ENCODE measurements at places on chromosomes 2 and 18.
A peak's percentile ranks its signal among the peaks of the same experiment; 100 is the strongest.

DNA sequence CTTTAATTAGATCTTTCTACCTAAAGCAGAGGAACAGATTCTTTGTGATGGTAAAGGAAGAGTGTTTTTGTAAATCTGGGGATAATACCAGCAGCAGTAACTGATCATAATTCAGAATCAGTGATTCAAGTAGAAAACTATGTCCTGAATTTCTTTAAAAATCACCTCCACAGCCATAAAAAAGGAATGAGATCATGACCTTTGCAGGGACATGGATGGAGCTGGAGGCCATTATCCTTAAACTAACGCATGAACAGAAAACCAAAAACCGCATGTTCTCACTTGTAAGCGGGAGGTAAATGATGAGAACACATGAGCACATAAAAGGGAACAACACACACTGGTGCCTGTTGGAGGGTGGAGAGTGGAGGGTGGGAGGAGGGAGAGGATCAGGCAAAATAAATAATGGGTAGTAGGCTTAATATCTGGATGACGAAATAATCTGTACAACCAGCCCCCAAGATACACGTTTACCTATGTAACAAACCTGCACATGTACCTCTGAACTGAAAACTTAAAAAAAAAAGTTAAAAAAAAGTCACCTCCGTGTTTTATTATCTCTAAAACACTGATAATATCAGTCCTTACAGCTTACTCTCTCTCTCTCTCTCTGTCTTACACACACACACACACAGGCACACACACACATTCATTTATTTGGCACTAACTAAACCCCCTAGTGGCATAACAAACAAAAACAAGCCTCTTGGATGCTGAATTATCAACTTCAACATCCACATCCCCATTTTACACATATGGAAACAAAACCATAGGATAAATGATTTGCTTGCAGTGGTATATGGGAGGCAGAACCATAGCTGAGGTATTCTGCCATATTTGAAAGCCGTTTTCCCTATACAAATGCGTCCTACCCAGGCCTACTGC lies 1.4 kb downstream of the TM4SF20 start:
- H3K27ac ChIP-seq, result no peak overlapping the region
- H3K27me3 ChIP-seq, result no peaks in the 10 kb centered on the region
- H3K4me1 ChIP-seq, result no peaks in the 10 kb centered on the region
- no peaks in the 10 kb centered on the region for H3K36me3 ChIP-seq
- no peak for DNase-seq

GRCh38 chr18:6731222-6731596 lies 1.7 kb downstream of the ARHGAP28 start:
- H3K4me3 ChIP-seq, result no peak overlapping the region
- no peaks in the 10 kb centered on the region for H3K36me3 ChIP-seq
- no peak overlapping the region for H3K27ac ChIP-seq
- DNase-seq, result no peak

DNA sequence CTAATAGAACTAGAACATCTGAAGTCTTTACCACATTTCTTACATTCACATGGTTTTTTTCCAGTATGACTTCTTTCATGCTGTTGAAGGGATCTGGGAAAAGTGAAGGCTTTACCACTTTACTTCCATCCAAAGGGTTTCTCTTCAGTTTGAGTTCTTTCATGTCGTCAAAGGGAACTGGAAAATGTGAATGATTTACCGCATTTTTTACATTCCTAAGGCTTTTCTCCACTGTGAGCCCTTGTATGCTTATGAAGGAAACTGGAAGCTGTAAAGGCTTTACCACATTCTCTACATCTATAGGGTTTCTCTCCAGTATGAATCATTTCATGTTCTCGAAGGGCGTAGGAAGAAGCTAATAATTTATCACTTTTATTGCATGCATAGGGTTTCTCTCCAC lies 46.7 kb downstream of the NBEAL1 start:
- H3K36me3 ChIP-seq, result peaks cover 3% of the 10 kb centered on the region
- no peaks in the 10 kb centered on the region for H3K27me3 ChIP-seq
- no peak overlapping the region for H3K4me3 ChIP-seq
- no peak for DNase-seq

DNA sequence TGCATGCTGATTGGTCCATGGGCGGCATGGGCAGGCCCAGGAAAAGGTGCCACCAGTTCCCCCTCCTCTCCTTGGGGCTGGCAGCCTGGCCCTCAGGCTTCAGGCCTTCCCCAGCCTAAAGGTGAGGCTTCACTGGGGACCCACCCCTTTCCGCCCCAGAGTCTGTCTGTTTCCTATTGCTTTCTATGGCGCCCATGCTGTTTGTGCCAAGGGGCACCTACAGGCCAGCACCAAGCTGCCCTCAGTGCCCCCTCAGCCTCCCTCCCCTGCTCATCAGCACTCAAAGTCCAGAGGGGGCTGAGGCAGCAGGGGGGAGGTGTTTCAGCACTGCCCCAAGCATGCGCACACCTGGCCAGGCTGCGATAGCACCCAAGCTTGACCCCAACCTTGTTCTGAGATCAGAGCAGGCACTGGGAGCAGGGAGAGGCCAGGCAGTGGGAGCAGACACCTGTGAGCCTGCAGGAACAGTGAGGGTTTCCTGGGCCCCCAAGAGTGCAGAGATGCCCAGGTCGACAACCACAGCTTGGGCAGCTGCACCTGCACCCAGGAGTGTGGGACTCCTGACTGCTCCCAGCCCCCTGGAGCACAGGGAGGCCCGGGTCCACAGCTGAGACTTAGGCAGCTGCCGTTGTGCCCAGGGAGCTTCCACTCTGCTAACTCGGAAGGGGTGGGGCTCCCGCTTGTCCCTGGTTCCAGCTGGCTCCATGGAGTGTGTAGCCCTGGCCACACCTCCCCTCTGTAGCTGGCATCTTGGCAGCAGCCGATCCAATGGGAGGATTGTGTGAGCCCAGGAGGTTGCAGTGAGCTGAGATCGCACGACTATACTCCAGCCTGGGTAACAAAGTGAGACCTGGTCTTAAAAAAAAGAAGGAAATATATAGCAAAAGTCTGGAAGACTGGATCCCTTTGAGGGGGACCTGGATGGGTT lies 69.1 kb downstream of the NCAPH start:
- no peak for DNase-seq
- H3K27me3 ChIP-seq, result peaks cover 2% of the 10 kb centered on the region
- H3K27ac ChIP-seq, result no peak overlapping the region
- H3K36me3 ChIP-seq, result no peaks in the 10 kb centered on the region
- H3K4me1 ChIP-seq, result peaks cover 11% of the 10 kb centered on the region

- no peaks in the 10 kb centered on the region for H3K4me1 ChIP-seq
- DNase-seq, result no peak
- H3K27ac ChIP-seq, result no peak overlapping the region
- H3K4me3 ChIP-seq, result no peak overlapping the region
- no peaks in the 10 kb centered on the region for H3K36me3 ChIP-seq
- peaks cover 51% of the 10 kb centered on the region for H3K27me3 ChIP-seq
Observed at GRCh38 chr2:161046876-161047275, 113.4 kb upstream of the TANK start.

DNA sequence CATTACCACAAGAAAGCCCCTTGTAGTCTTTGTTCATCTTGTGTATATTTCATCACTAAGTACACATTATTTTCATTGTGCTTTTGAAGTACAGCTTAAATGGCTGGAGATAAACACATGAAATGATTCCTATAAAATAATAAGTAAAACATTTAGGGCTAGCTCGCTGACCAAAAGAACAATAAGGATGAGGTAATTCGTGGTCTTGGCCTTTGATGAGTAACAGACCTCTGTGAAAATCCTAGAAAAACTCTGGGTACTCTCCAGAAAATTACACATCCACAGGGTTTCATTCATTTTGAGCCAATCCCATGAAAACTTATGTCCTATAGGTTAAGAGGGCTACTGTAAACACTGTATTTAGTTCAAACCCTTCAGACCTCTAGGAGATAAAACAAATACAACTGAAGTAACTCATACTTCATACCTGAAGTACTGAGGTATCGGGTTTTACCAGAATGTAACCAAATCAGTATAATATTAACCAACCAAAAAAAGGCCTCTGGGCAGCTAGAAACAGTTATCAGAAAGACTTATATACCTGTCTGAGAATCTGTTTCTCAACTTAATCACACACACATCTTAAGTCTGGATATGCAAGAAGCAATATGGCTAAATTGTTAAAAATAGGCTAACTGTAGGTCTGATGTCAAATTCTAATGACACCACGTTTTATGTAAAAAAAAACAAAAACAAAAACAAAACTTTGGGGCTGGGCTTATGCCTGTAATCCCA lies 31.0 kb downstream of the CFAP36 start:
- H3K27me3 ChIP-seq, result no peaks in the 10 kb centered on the region
- H3K36me3 ChIP-seq, result peaks cover 39% of the 10 kb centered on the region
- no peak for DNase-seq
- H3K4me1 ChIP-seq, result peaks cover 3% of the 10 kb centered on the region
- H3K27ac ChIP-seq, result no peak overlapping the region

GRCh38 chr2:160469164-160469563 lies 24.4 kb downstream of the RBMS1 start:
- H3K4me3 ChIP-seq, result no peak overlapping the region
- H3K27ac ChIP-seq, result no peak overlapping the region
- H3K4me1 ChIP-seq, result peaks cover 54% of the 10 kb centered on the region
- no peak for DNase-seq

DNA sequence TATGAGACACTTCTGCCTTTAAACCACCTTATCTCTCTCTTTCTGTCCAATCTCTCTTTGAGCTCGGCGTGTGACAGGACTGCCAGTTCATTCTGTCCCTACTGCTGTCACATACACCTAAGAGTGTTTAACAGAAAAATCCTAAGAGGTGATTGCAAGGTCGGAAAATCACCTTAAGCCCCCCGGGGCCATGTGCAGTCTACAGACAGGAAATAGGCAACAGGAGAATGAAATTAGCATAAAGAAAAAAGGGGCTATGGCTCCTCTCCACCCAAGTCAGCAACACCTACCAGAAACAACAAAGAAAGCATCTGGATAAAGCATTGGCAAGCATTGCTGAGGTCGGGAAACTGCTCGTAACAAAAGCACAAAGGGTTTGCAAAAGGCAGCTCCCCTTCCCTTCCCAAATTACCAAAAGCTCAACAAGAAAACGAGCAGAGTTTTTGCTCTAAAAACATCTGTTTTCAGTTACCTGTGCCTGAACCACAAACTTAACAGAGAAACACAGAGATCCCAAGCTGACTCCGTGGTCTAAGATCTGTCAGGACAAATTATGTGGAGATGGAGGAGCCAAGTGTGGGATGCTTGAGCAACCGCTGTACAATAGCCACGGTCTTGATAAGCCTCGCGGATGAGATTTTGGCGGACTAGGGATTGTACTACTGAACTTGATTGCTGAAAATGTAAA lies 30.4 kb downstream of the ANKRD44 start:
- peak overlapping the region; percentile 59 for H3K27ac ChIP-seq
- no peaks in the 10 kb centered on the region for H3K27me3 ChIP-seq
- DNase-seq, result no peak
- H3K36me3 ChIP-seq, result peaks cover 45% of the 10 kb centered on the region

- no peak for DNase-seq
- H3K27ac ChIP-seq, result no peak overlapping the region
- no peak overlapping the region for H3K4me3 ChIP-seq
Observed at GRCh38 chr2:160039166-160039903, 23.1 kb downstream of the PLA2R1 start.

DNA sequence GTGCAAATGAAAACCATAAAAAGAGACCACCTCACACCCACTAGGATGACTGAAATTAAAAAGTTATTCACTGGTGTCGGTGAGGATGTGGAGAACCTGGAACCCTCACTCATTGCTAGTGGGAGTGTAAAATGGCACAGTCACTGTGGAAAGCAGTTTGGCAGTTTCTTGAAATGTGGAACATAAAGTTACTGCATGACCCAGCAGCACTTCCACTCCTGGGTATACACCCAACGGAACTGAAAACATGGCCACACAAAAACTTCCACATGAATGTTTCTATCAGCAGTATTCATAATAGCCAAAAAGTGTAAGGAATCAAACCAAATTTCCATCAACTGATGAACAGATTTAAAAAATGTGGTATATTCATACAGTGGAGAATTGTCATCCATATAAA lies 65.1 kb upstream of the SLC66A3 start:
- no peaks in the 10 kb centered on the region for H3K36me3 ChIP-seq
- H3K4me1 ChIP-seq, result no peaks in the 10 kb centered on the region
- no peak for DNase-seq
- peaks cover 48% of the 10 kb centered on the region for H3K27me3 ChIP-seq
- H3K4me3 ChIP-seq, result no peak overlapping the region
- H3K27ac ChIP-seq, result no peak overlapping the region

DNA sequence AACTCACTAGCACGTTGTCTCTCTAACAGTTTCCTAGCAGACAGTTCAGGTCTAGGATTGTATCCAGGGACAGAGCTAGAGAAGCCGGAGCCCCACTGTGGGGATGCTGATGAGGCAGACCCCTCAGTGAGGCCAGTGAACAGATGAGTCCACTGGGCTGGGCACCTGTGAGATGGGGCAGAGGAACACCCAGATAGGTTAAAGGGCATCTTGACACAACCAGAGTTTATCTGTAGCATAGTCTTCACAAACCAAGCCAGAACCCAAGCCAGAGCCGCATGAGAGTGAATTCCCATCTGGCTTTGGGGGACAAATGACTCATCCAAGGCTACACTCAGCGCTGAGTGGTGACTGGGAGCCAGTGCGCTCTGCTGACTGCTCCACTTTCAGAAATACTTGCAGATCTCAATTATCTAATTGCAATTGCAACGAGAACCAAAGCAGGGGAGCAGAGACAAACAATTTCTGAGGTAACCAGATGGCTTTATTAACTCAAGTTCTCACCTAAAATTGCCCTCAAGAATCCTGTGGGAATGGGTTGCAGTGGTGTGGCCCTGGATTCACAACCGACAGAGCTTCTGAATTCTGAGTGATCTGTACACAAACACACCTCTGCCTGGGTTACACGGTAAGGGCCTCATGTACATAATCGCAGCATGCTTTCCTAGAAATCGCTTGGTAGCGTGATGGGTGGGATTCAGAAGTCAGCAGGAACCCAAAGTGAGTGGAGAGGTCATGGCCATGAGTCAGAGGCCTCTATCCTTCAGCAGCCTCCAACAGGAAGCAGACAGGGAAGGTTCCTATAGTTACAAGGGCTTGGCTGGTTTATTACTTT lies 48.7 kb upstream of the MSH2 start:
- no peaks in the 10 kb centered on the region for H3K4me1 ChIP-seq
- no peaks in the 10 kb centered on the region for H3K27me3 ChIP-seq
- no peak overlapping the region for H3K27ac ChIP-seq
- no peaks in the 10 kb centered on the region for H3K36me3 ChIP-seq
- no peak overlapping the region for H3K4me3 ChIP-seq

DNA sequence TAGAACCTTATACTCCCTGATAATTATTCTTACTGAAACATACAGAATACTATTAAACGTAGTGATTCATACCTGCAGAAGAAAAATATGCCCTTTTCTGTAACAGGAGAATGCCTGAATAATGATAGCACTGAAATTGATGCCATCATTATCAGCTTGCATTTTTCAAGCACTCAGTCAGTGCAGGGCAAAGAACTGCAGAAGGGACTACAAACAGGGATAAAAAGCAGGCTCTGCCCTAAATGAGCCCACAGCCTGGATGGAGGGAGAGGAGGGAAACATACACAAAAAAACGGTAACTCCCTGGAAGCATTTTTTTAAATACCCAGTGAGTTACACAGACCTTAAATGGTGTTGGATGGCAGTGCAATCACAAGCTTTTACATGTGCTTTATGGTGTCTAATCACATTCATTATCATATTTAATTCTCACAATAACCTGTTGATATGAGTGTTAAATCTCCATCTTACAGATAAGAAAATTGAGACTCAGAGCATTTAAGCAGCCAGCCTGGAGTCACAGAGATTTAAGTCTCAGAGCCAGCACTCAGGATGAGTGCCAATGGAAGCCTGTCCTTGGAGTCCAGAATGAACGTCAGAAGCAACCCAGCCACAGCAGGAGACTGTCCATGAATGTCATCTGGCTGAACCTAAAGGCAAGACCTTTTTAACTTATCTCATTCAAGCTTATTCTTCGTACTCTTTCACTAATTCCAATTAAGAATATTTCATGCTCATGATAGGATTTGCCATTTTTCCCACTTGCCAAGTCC lies 139.3 kb upstream of the CTNNA2 start:
- H3K4me3 ChIP-seq, result no peak overlapping the region
- DNase-seq, result no peak
- H3K4me1 ChIP-seq, result no peaks in the 10 kb centered on the region
- no peaks in the 10 kb centered on the region for H3K36me3 ChIP-seq

All from T-helper 2 cell treated with Interferon-gamma antibody and Interleukin-4, amounts not matched to agents 5 μg/mL and 100 μg/mL, for 36 hours (primary cell).